ENCODE measurements at places on chromosomes 1 and 21.

- DNase-seq, result no peak
Observed at GRCh38 chr1:147472489-147472888, 68.8 kb upstream of the BCL9 start.

- DNase-seq, result peak; percentile 3
Observed at GRCh38 chr1:63892632-63893395, 119.0 kb downstream of the ROR1 start.

DNA sequence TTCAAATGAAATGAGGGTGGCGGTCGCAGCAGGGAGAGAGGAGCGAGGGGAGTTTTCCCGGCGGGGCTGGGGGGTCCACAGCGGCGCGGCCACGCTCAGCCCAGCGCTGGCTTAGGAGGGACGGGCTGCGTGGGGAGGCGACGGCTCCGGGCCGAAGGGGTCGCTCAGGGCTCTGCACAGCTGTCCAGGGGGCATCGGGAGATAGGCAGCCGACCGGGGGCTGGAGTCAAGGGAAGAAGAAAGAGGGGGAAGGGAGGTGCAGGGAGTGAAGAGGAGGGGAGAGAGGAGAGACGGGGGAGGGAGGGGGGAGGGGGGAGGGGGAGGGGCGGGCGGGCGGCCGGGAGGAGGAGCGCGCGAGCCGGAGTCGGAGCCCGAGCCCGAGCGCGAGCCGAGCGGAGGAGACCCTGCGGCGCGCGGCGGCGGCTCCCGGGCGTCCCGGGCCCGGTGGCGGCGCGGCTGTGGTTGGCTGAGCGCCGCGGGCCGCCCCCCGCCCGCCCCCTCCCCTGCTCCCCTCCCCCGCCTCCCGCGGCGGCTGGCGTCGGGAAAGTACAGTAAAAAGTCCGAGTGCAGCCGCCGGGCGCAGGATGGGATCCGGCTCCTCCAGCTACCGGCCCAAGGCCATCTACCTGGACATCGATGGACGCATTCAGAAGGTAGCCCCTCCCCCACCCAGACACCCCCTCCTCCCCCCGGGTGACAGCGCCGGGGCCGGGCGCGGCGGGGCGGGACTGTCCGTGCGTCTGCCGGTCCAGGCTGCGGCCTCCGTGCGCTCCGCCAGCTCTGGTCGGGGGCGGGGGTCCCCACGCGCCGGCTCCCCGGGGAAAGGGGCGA lies at the start of gene PDE9A:
Gene PDE9A, plus strand, starts transcription at position 391 of the 831 bp plus-strand sequence. Its CDS starts 194 bp downstream, at position 585.
- peak; percentile 40 for DNase-seq

DNA sequence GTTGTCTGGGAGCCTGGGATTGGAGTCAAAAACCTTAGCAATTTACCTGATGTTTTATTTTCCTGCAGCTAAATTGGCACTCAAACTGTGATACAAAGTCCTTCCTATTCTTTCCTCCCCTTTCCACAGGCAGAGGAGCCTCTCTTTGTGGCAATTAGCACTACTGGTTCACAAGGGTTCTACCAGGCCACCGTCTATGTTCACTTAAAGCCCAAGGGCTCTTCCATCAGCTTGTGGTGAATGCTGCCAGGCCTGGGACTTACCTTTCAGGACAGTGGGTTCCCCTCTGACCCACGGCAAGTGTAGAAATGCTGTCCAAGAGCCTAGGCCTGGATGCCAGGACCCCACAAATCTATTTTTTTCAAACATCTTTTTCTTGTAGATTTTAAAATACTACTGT lies 251.9 kb upstream of the B3GALT2 start:
- no peak for DNase-seq

DNA sequence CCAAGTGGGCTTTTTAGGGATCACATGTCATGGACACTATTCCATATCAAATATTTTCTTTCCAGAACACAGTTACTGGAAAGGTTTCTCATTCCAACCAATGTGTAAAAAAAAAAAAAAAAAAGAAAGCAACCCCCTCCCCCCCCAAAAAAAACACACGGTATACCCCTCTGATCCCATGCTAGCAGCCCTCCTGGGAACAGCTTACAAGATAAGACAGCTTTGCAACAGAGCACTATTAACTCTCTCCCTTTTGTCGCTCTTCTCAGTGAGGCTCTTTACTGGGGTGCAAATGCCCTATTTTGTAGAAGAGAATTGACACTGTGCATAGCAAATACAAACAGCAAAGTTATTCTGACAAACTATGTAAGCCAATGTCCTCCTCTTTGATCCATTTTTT lies 161.2 kb downstream of the NTMT2 start:
- DNase-seq, result no peak

DNA sequence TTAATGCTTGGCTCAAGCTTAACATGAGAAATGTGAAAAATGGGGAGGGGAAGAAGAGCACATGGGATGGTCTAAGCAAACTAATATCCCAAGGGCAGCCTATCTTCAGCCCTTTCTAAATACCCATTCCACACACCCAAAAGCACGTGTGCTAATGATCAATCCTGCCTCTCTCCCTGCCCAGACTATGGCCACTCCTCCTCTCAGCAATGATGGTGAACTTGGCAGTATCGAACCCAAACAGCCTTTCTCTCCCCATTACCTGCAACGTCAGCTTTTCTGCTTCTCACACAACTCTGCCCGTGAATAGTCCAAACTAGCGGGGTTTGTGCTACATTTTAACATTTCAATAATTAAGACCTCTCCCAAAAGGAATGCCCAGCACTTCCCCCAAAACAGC lies 41.6 kb downstream of the SSBP3 start:
- DNase-seq, result no peak

DNA sequence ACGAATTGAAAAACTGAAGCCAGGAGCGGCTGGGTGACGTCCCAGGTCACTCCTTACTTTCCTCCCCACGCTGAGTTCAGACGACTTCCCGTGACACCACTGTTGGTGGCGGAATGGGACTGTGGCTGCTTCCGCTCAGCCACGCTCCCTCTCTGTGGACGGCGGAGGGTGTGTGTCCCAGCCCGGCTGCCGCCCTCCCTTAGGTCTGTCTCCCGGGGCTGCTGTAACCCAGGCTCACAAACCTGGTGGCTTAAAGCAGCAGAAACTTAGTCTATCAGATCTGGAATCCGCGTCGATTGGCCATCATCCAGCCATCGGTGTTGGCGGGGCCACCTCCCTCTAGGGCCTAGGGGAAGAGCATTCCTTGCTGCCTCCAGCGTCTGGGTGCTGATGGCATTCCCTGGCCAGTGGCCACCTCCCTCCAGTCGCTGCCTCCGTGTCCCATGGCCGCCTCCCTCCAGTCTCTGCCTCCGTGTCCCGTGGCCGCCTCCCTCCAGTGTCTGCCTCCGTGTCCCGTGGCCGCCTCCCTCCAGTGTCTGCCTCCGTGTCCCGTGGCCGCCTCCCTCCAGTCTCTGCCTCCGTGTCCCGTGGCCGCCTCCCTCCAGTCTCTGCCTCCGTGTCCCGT lies 17.5 kb downstream of the TRPM2 start:
- no peak for DNase-seq

GRCh38 chr1:111222308-111223125 lies 5.0 kb upstream of the CHI3L2 start:
- DNase-seq, result peak; percentile 78

GRCh38 chr1:191490303-191490702 lies 668.0 kb upstream of the RGS18 start:
- no peak for DNase-seq

DNA sequence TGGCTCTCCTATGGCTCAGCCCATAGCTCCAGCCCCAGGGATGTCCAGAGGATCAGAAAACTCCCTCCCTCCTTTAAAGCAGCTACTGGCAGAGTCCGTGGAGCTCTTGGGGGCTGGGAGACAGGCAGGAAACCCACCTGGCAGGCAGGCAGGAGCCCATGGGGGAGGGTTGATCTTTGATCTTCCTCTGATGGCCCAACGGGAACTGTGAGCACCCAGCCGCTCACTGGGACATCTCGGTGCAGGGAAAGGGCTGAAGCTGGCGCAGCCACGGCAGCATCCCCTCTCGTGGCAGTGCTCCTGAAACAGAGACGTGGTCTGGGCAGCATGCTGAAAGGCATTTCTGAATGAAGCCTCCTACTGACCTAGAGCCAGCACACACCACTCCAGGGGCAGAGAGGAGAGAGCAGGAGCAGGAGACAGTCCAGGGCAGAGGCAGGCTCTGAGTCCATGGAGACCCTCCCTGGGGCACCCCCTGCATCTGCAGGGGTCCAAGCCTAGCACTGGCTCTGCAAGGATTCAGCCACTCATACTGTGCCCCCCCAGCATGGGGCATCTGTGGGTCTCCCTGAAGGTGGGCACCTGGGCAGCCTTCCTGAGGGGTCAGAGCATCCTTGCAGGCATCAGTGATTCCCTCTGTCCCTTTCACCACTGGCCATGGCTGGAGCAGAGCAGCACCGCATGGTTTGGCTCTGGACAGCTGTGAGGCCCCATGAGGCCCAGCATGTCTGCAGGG lies 4.9 kb upstream of the SLX9 start:
- no peak for DNase-seq

DNA sequence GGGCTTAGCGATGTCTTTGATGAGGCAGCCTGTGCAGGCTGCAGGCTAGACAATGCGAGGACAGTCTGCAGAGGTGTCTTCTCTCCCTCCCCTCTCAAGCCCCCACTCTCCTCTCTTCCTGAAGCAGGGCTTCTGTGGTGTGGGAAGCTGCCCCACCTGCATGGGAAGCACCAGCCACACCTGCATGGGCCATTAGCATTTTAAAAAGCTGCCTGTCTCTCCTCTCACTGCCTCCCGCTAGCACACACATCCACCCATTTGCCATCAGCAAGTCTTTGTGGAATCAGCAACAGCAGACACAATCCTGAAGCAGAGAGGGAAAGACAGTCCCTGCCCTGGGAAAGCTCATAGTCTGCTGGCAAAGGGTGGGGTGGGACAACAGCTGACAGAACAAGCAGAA lies 53.1 kb downstream of the NAV1 start:
- no peak for DNase-seq

DNA sequence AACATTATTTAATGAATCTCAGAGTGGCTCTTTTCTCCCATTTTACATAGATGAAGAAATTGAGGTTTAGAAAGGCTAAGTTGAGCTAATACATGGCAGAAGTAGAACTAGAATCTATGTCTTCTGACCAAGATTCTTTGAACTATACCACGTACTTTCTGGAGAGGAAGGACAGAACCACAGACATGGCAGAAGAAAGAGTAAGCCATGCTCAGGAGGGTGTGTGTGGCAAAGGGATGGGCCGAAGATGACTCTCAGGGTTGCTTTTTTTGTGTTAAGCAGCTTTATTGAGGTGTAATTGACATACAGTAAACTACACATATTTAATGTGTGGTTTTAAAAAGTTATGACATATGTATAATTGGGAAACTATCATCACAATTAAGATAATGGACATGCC lies 69.5 kb downstream of the PEX14 start:
- peak; percentile 34 for DNase-seq

GRCh38 chr1:6268415-6268814 lies 7.5 kb upstream of the GPR153 start:
- no peak for DNase-seq

- no peak for DNase-seq
Observed at GRCh38 chr21:36863260-36863659, 103.2 kb downstream of the HLCS start.

GRCh38 chr1:177665935-177666334 lies 303.9 kb downstream of the SEC16B start:
- DNase-seq, result no peak

DNA sequence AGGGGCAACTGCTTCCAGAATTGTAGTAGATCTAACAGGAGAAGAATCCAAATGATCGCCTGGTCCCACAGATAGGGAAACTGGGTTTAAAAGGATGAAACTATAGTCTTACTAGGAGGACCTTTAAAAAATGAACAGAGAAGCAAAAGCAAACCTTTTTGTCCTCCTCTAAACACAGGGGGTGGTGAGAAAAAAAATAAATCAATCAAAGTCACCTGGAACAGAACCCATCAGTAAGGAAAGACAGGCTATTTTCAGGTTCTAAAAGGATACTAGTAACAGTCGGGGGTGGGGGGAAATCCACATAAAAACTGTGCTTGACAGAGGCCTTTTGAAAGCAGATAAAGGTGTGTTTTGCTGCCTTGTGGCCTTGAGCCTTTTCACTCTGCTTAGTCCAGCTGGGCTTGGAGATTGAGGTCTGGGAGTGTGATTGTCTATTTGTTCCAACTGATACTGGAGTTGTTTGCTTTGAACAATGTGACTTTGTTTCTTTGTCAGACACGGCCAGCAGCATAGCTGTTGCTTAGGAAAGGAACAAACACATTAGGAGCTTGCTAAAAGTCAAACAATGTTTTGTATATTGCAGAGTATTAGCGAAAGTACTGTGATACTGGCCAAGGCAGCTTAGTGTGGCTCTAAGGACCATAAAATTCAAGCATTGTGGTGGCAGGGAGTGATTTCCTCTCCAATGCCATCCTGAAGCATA lies 141.1 kb upstream of the IRF2BP2 start:
- no peak for DNase-seq

GRCh38 chr21:27622631-27623030 lies 655.7 kb upstream of the ADAMTS5 start:
- DNase-seq, result no peak

DNA sequence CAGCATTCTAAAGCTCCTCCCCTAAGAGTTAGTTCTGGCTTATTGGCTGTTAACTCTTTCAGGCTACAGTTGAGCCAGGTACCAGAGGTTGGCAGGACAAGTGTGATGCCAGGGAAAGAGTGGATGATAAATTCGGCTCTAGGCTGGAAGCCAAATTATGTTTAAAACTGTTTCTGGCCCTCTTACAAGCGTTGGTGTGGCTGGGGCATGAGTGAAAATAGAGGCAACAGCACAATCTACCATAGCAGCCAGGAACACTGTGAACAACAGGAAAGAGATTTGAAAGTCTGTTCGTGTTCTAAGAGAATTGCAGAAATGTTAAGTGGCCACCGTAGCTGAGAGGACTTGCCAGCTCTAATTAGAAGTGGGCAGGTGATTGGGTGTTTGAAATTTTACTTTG lies 84.2 kb downstream of the CDC7 start:
- DNase-seq, result no peak

- no peak for DNase-seq
Observed at GRCh38 chr1:203045821-203046594, 19.7 kb downstream of the PPFIA4 start.

DNA sequence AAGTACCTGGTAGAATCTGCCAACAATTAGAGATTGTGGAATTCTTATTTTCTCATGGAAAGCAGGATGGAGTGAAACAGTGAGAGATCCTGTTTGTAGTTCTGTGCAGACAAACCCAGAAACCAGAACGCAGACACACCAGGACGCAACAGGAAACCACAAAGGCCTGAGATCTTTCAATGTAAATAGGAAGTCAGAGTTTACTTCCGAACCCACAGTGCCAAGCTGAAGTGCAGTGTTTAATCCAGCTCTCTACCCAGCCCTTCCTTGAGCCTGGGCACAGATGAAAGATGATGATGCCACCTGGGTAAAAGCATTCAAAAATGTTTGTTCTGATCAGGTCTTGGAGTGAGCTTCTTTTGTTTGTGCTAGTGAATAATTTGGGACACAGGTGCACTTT lies 244.2 kb upstream of the HOOK1 start:
- DNase-seq, result peak; percentile 52

DNA sequence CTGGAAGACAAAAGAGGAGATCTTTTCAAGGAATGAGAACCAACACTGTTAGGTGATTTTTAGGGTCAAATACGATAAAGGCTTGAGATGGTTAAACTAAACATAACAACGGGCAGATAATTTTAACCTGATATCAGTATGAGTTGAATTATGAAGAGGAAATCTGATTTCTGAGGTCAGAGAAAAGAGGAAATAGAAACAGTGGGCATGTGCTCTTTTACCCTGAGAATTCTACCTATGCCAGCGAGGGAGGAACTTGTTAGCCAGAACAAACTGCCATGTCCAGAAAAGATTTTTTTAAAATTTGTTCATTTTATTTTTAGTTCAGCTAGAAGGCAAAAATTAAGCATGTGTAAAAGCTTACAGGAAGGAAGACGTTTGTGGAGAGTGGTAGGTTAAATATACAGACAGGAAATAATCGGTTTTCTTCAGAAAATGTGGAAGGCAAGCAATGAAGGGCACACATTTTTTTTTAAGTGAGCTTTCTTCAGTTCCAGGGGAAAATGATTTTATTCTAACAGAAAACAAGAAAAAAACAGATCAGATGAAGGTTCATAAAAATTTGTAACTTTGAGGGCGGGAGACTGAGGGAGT lies 1745.3 kb downstream of the MRPL39 start:
- DNase-seq, result no peak
